ENCODE measurements at places on chromosomes 1 and 21. TPM values are rescaled to one million over a fixed set of nuclear protein-coding genes. Genes with fewer than 3 reads are reported as not detected.
A peak's percentile ranks its signal among the peaks of the same experiment; 100 is the strongest.

PLPPR4 gene
- 27.3 TPM for total RNA-seq

DNA sequence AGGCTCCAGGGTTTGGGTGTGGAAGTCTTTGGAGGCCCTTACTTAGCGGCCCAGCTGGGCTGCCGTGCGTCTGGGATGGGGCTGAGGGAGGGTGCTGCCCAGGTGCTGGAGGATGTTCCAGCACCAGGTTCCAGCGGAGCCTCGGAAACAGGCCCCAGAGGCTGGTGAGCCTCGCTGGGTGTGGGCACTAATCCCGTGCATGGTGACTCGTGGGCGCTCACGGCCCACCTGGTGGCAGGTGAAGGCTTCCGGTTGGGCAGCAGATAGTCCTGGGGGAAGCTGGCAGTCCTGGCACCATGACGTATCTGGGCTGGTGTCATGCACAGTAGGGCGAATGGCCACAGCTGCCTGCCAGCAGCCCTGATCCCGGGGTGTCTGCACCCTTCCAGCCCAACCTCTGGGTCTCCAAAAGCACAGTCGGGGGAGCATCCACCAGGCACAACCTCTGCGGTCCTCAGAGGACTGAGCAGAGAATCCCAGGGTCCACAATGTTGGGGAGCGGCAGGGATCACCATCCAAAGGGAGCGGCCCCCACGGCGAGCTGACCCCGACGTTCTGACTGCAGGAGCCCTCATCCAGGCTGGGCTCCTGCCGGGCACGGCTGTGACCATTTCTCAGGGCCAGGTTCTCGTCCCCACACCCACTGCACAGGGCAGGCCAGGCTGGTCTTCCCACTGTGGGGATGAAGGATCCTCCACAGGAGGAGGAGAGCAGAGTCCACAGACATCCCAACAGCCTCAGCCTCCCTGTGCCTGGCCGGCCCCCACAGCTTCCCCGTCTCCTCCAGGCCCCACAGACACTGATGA lies 25.3 kb downstream of the FTCD start:
- no peak for DNase-seq

DNA sequence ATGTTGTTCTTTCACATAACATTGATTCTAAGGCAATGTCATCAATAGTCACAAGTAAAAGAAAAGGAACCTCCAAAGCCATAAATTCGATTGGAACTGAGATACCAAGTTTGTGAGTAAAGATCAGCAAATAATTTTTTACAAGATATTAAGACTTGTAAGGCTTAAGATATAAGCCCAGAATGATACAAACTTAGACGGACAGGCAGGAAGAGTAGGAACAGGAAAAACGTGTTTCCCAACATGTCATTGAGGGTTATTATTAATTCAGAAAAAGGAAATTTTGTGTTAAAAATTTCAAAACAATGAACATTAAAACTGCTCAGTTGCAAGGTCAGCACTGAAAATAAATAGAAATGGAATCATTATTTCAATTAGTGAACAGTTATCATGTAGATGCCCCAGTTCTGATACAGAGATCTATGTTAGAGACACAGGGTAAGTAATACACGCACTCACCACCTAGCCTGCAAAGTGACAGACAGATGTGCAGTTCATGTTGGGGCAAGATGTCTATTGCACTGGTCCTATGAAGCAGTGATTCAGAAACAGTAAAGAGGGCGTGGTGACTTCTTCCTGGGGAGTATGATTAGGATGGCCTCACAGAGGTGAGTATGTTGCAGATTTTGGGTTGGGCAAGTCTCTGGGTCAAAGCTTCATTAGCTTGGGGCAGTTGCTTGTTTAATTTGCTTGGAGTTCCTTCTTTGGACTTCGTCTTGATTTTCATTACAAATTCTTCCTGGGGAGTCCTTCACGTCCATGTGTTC lies 284.4 kb downstream of the SETD4 start:
- no peak for DNase-seq

LCE1B gene
- total RNA-seq, result not detected

DNA sequence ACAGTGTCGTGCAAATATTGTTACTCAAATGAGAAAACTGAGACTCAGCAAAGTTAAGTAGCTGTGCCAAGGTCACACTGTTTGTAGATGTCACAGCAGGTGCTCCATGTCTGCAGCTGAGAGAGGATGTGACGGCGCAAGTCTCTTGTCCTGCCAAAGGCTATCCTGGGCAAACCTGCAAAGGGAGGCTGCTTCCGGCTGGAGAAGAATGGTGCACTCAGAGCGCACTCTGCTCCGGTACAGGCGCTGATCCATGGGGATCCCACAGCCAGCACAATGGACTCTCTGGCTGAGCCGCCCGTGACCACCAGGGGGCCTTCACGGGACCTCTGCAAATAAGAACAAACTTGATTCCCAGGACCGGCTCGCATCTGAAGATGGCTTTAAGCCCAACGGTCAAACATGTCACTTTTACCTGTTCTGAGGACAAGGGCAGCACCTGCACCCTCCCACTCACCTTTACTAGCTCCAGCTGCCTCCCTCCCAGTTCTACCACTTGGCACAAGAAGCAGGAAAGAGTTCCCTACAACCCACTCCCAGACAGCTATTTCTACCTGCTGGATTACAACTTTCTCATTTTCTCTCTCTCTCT lies 21.9 kb downstream of the RD3 start:
- DNase-seq, result peak; percentile 40

DNA sequence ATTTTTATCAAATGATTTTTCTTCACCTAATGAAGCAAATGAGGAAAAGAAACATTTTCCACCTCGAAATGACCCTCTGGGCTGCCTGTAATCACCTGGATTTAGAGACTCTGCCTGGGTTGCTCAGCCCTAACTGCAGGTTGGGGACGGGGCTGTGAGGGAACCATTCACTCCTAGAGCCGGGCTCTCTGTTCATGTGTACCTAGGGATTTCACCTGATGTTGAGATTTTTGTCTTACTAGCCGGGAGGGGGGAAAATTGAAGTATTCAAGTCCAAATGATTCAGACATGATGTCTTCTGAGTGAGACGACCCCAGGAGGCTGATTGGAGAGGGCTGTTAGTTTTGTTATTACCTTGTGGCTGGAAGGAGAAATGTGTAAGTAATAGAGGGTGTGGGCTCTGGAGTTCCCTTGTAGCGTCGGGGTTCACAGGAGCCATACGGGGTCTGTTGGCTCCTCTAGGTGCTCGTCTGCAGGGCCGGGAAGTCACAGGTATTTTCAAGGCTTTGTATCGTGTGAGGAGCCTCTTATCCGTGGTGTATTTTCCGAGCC lies 42.3 kb upstream of the PWP2 start:
- no peak for DNase-seq

DNA sequence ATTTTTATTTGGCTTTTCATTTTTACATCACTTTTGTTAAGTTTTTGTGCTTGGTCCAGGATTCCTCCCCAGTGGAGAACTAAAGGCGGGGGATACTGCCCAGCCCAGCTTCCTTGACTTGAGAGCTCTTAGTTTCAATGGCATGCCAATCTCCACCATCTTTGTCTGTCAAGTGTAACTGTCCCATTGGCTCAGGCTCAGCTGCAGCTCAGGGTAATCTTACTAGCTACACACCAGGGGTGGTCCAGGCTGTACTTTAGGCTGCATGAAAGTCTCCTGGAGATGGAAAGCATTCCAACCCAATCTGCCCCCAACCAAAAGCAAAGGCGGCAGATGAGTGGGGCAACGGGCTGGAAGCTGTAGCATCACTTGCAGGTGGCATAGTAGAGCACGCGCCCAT lies 31.4 kb downstream of the CAMK1G start:
- no peak for DNase-seq

SPATA45 gene
- 1.9 TPM for total RNA-seq

DNA sequence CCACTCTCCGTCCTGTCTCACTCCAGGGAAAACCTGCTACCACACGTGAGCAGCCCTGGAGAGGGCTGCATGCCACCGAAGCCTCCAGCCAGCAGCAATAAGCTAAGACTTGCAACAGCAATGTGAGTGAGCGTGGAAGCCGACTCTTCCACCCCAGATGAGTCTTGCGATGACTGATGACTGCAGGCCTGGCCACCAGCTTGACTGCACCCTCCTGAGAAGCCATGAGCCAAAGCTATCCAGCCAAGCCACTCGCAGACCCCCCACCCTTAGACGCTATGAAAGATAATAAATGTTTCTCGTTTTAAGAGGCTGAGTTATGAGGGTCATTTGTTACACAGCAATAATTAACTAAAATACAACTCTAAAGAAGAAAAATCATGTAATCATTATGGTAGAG lies 118.6 kb upstream of the GALNT2 start:
- no peak for DNase-seq

ZSCAN20 gene
- 11.1 TPM for total RNA-seq

PGLYRP4 gene
- not detected for total RNA-seq

GRCh38 chr1:30915491-30916230 lies 7.1 kb upstream of the SDC3 start:
- no peak for DNase-seq

CCDC181 gene
- total RNA-seq, result 7.9 TPM

- no peak for DNase-seq
Observed at GRCh38 chr1:243438815-243439214, 183.0 kb downstream of the SDCCAG8 start.

DNA sequence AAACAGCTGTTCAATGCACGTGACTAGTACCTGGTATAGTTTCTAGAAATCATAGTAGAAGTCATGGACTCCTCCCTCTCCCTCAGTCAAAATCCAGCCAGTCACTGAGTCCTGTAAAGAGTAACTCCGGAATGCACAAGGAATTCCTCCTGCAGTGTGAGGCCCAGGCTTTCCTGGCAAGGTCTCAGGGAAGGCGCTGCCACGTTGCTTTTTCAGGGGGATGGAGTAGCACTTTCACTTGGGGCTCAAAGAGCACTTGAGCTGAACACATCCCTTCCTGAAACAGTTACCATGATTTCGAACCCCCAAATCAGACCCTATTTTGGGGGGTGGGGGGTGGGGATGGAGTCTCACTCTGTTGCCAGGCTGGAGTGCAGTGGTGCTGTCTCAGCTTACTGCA lies 26.4 kb upstream of the LRRC8D start:
- no peak for DNase-seq

TACSTD2 gene
- total RNA-seq, result 0.27 TPM

GRCh38 chr1:204161609-204162493 lies 4.3 kb downstream of the REN start:
- DNase-seq, result no peak

- no peak for DNase-seq
Observed at GRCh38 chr1:94532077-94532476, 9.5 kb downstream of the F3 start.

DNA sequence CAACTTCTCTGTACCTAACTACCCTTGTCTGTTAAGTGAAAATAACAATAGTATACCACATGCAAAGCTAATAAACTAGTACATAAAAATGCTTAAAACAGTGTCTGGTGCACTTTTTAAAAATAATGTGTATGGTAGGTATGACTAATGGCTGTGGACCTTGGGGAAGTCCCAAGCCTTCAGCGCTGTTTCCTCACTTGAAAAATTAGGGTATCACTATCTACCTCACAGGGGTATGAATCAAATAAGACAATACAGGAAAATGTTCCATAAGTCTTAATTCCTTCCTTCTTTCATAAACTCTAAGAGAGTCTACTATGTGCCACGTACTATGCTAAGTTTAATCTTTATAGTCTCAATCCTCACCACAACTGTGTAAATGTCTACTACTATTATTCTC lies 32.0 kb downstream of the EGLN1 start:
- DNase-seq, result no peak

DNA sequence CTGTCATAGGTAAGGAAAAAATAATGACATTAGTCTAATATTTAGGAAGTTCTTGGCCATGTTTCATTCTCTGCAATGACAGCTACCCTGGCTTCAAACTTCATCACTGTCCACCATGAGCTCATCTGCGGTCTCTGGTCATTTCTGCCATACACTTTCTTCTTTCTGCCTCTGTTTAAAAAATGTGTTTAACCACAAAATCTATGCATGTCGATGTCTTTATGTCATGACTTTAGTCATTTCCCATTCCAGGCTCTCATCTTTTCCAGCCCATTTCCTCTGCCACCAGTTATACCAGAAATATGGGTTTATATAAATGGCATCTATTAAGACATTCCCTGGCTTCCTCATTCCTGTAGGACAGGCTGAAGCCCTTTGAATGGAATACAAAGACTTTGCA lies 68.5 kb upstream of the DUSP10 start:
- no peak for DNase-seq

DNA sequence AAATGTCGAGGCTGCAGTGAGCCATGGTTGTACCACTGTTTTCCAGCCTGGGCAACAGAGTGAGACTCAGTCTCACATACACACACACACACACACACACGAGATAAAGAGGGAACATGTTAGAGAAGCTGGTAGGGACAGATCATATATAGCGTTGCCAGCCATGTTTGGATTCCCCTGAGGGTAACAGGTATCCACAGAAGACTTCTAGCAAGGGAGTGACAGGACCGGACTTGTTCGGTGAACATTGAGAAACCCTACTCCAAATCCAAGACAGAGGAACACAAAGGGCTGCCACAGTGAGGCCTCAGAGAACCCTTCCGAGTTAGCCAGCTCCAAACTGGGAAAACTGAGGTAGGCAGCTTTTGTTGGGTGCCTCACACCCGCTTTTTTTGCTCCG lies 3.7 kb upstream of the SARS1 start:
- no peak for DNase-seq

LCE2A gene
- not detected for total RNA-seq

- peak; percentile 4 for DNase-seq
Observed at GRCh38 chr1:44543064-44543744, 131.1 kb downstream of the TMEM53 start.

DNA sequence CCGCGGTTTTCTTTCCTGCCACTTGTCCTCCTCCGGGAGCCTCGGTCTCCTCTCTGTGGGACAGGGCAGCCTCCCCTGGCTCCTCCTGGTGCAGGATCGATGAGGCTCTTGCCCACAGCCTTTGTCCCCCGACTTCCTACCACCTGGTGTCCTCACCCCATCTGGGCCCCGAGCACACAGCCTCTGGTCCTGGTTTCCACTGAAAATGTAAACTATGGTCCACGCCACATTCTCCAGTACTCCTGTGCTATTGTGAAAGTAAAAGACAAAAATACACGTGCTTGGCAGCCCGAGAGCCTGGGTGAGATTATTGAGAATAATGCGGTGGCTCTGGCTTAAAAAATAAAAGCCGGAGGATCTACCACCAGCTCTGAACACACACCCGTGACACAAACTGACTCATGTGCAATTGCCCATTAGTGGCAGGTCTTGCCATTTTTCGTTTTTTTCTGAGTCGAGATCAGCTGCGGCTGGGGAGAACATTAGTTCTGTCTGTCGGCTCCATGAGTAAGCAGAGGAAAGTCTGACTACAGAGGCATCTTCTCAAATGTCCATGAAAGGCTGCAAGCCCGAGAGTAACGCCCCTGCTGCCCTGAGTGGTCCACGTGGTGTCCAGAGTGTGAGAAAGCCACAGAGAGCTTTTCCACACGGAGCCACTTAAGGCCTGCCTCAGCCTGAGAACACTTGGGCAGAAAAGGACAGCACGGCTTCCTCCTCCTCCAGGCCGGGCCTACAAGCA lies 5.7 kb upstream of the COL6A2 start:
- no peak for DNase-seq

DNA sequence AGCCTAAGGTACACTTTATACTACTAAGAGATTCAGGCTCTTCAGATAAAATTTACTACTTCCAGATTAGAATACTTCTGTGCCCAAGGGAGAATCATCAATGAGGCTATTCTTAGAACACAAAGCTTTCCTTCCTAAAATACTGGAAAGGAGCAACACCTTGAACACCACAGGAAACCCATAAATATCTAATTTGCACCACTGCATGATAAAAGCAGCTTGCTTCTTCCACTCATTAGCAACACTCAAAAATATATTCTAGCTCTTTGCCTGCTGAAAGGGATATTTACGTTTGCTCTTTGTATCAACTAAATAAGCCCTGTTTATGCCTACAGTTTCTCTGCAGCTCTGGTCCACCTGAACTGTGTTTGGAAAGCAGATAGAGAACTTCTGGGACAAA lies 284.3 kb downstream of the RWDD3 start:
- DNase-seq, result no peak

NRIP1 gene
- total RNA-seq, result 98.4 TPM

E2F2 gene
- total RNA-seq, result 3.1 TPM

SHISA4 gene
- 22.0 TPM for total RNA-seq

NR1I3 gene
- not detected for total RNA-seq
